ENCODE measurements at places on chromosomes 7 and 10.

DNA sequence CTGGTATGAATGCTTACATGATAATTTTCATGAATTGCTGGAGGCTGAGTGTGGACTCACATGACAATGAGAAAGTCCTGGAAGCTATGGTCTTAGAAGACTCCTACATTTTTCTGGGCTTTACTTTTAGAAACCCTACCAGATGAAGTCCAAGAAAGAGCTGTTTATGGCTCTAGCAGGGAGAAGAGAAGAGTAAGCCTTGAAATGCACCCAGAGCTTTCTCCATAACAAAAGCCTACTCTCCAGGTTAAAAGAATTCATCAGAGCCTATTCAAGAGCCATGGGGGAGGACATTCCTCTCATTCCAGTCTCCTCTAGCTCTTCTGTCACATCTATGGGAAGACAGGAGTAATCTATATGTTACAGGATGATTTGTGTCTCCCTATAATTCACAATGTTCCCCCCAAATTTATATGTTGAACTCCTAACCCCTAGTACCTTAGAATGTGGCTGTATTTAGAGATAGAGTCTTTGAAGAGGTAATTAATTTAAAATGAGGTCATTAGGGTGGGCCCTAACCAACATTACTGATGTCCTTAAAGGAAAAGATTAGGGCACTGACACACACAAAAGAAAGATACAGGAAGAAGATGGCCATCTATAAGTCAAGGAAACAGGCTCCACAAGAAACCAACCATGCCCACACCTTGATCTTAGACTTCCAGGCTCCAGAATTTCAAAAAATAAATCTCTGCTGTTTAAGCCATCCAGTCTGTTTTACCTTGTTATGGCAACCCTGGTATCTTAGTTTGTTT, 193.8 kb upstream of the PTER start:
- no peak for DNase-seq

GRCh38 chr7:126840869-126841268, 411.9 kb downstream of the GRM8 start:
- DNase-seq: no peak

DNA sequence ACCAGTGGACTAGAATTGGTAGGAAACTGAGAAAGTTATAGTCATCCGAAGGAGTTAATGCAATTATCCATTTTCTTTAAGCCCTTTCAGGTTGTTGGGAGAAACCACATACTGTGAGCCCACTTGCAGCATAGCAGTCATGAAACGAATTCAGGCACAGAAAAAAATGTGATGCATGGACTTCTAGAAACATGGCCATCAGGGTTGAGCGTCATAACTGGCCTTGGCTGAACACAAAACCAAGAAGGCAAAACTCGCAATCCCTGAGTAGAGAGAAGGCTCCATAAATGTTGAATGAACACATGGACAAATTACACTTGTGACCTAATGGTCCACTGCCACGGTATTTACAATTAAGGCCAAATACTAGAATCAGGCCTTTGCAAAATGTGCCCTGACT, 121.9 kb downstream of the FAM107B start:
- no peak for DNase-seq

- no peak for DNase-seq
Measured at GRCh38 chr7:98807068-98808048, 62.5 kb downstream of the TMEM130 start.

- no peak for DNase-seq
Measured at GRCh38 chr7:45576249-45576929, 2.2 kb downstream of the ADCY1 start.

DNA sequence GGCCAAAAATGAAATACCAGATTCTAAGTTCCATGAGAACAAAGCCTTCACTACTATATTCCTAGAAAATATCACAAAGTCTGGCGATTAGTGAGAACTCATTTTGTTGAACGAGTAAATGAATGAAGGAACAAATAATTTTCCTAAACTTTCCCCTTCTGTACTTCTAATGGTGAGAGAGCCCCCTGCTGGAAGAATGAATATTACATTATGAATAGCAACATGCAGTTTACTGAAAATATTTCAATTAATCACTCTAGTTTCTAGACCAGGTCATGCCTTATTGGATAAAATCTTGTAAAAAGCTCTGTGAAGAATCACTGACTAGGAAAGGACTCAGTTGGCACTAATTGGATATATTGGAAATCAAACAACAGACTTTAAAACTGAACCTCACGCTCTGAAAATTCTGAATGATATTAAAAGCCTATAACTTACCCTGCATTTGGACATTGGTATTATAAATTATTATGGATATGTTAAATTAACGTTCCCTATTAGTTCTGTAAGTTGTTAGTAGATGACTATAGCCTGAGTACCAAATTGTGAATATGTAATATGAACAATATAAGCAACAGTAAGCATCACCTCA, 32.4 kb upstream of the MTPN start:
- DNase-seq: peak; percentile 75

- no peak for DNase-seq
Measured at GRCh38 chr10:117500456-117500855, 42.1 kb upstream of the EMX2 start.

DNA sequence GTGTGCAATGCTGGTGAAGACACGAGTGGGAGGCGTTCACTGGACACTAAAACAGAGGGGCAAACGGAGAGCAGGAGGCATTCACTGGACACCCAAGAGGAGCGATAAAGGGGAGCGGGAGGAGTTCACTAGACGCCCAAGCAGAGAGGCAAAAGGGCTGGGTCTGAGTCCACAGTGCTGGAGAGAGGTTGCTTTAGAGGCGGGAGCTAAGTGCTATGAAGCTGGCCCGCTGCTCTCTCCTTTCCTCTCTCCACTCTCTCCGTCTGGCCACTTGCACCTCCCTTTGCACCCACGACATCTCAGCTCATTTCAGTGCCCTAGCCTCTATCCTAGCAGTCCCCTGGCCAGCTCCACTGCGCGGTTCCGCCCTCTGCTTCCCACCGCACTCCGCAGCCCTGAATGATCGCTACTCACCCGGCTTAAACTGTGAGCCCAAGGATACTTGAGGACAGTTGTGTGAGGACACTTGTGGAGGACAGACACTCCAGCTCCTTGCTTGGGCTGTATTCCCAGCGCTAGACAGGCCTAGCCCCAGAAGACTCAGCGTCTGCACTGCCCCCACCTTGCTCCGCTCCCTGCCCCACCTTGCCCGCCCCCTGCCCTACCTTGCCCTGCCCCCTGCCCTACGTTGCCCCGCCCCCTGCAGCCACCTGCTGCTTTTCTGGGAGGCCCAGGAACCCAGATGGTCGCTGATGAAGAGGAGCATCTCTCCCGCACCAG, 78.8 kb upstream of the CPXM2 start:
- no peak for DNase-seq

DNA sequence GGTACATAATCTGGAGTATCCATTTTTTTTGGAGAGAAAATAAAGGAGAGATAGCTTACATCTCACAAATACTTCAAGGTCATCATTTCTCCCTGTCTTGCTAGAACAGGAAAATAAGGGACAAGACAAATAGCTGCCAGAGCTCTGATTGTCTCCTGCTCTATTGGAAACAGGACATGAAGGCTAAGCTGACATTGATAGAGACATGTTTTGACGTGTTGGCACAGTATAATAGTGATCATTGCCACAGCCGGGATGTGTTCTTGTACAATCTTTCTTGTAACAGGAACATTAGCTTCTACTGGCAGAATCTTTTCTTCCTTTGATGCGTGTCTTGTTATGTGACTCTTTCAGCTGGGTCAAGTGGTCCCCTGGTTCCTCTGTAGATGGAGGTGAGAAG, 279.3 kb upstream of the MTPN start:
- DNase-seq: no peak

DNA sequence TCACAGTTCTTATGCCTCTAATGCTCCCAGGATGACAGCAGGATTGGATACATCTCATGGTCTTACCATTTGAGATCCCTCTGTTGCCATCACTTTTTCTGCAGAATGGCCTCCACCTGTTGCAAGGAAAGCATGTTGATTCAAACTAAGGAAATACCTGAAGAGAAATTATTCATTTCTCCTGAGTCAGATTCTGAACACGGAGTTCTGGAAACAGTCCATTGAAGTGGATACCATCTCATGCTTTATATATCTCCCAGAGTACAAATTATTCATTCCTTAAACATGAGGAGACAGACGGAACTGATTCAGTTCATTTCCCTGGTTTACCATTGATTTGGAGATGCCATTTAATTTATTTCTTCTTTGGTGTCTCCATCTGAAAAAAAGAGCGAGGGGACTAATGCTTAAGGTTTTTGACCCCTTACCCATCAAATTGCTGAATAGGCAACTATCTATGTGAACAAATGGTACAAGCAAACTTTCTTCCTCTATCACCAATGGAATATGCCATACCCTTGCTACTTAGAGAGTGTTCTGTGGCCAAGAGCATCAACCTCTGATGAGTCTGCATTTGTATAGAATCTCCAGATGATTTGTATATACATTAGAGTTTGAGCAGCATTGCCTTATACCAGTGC, 305.0 kb upstream of the LRGUK start:
- DNase-seq: no peak

DNA sequence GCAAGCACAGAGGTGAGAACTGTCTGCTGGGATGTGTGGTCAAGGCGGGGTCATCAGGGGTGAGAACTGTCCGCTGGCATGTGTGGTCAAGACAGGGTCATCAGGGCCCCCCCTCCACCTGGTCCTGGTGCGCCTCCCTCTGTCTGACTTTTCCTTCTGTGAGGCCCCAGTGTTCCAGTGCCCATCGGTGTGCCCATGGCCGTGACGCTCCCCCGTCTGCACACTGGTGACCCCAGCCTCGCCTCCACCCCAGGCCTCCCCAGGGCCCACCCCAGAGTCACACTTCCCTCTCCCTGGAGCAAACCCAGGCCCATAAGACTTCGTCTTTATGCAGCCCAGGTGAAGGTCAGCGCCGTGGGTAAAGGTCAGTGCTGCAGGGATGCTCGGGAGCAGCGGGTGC, 70.1 kb upstream of the TCERG1L start:
- DNase-seq: no peak

DNA sequence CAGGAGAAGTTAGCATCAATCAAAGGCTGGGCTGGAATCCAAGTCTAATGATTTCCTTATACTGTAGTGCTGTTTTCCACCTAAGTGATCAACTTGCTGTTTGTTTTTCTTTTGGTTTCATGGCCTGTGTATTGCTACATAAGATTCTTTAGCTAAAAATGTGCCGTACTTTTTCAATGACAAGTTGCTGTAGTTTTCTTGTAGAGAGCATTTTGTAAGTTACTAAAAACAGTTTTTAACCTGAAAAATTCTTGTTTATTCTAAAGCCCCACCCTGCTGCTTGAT, 1.3 kb downstream of the HELLS start:
- DNase-seq: peak; percentile 15

DNA sequence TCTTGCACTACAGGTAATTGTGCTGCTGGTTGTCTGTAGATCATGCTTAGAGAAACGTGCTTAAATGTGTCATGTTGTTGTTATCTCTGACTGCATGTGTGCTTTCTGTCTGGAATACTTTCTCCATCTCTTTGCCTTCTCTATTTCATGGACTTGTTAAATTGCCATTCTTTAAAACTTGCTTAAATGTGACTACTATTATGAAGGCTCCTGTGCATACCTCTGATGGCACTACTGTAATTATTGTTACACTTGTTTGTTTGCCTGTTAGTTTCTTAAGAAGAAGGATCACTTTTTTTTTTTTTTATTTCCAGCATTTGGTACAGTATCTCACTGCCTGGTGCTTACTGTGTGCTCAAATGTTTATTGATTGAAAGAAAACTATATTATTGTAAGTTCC, 41.6 kb downstream of the KMT2E start:
- DNase-seq: no peak

DNA sequence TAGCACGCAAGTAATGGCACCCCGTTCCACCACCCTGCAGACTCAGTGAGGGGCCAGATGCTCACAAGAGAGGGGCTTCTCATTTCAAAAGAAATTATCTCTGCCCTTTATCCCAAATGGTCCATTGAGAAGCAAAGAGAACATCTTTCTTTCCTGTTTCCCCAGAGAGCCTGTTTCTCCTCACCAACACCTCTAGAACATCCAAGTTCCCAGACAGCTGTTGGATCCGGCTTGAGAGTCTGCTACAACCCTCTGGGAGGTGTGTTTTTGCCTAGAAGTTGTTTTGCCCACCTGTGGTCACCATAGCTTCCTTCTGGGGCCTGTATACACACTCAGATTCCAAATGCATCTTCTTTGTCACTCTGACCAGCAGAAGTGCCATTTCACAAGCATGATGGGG, 637.4 kb downstream of the LRMDA start:
- no peak for DNase-seq

- DNase-seq: no peak
Measured at GRCh38 chr10:28839600-28840007, 162.3 kb downstream of the BAMBI start.

GRCh38 chr7:155941688-155942087, 129.4 kb upstream of the SHH start:
- no peak for DNase-seq

- no peak for DNase-seq
Measured at GRCh38 chr7:93973134-93973533, 31.0 kb downstream of the BET1 start.

- no peak for DNase-seq
Measured at GRCh38 chr7:75711656-75712514, 26.9 kb downstream of the HIP1 start.

DNA sequence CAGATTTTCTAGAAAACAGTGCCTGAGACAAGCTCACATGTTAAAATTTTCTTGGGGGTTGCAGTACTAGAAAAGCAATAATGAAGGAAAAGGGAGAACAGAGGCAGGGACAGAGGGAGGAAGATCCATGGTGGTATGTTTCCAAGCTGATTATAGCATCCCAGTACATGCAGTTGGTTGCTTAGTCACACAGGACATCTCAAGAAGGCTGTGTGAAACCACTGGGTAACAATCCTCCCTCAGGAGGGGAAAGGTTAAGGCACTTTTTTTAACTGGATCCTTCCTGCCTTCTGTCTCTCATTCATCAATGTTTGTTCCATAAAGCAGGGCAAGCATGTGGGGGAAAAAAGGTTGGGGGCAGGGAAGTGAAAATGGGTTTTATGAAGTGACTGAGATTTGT, 6.1 kb upstream of the IMMP2L start:
- DNase-seq: no peak

DNA sequence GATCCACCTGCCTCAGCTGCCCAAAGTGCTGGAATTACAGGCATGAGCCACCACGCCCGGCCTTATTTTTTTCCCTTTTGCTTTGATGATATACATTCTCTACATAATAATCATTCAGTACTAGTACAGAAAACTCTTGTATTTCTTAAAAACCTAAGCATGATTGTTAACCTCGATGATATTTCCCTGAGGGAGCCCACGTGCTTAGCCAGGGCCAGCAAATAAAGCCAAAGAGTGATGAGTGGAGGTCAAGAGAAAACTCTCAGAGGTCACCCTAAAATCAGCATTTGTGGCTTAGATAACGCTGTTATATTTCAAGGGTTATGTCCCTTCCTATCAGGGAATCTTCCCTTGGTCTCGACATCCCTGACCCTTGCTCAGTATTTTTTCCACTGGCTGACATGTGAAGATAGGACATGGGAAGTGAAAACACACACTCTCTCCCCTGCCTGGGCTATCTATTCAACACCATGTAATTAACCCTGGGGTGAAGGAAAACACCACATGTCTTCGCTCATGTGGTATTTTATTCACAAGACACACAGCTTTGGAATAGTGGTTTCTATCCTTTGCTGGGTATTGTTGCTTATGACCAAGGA, 12.6 kb downstream of the FAM200A start:
- no peak for DNase-seq

All from hematopoietic multipotent progenitor cell treated with erythropoietin and hydrocortisone succinate and interleukin-3 and kit ligand, for 17 days (in vitro differentiated cells).